PC-9 (cell line): ENCODE measurements at places on chromosomes 1 and 21. TPM values are rescaled to one million over a fixed set of nuclear protein-coding genes. Genes with fewer than 3 reads are reported as not detected.
A peak's percentile ranks its signal among the peaks of the same experiment; 100 is the strongest.

GRCh38 chr1:74771913-74772515 is 39.1 kb downstream of the TYW3 start:
- H3K4me3 ChIP-seq, result no peak overlapping the region
- no peak overlapping the region for H3K27ac ChIP-seq
- H3K36me3 ChIP-seq, result no peaks in the 10 kb centered on the region
- peak; percentile 41 for DNase-seq
- H3K4me1 ChIP-seq, result no peaks in the 10 kb centered on the region

GRCh38 chr1:66607458-66607857 is 73.5 kb downstream of the SGIP1 start:
- H3K4me1 ChIP-seq, result no peaks in the 10 kb centered on the region
- no peak overlapping the region for H3K27ac ChIP-seq
- H3K36me3 ChIP-seq, result no peaks in the 10 kb centered on the region
- no peaks in the 10 kb centered on the region for H3K27me3 ChIP-seq
- H3K4me3 ChIP-seq, result no peak overlapping the region
- DNase-seq, result no peak

GRCh38 chr1:67496329-67496728 is 66.1 kb upstream of the SERBP1 start:
- no peaks in the 10 kb centered on the region for H3K27me3 ChIP-seq
- H3K27ac ChIP-seq, result no peak overlapping the region
- no peaks in the 10 kb centered on the region for H3K4me1 ChIP-seq
- no peaks in the 10 kb centered on the region for H3K36me3 ChIP-seq
- no peak for DNase-seq
- no peak overlapping the region for H3K4me3 ChIP-seq

DNA sequence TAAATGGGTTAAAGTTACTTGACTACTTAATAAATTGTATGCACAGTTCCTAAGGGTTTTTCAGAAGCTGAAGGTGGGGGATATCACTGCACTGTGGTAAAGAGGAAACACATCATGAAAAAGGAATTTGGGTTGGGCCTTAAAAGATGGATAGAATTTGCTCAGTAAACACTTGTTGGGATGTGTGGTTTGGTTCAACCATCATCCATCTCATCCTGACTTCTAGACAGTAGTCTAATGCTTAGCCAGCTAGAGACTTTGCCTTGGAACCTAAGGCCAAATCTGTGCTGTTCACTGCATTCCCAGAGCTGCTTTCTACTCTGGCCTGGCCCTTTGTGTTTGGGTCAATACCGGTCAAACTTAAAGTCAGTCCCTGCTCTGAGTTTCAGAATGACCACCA is 30.6 kb downstream of the LY9 start:
- H3K27ac ChIP-seq, result peak overlapping the region; percentile 81
- peak; percentile 89 for DNase-seq
- H3K27me3 ChIP-seq, result no peaks in the 10 kb centered on the region
- peaks cover 34% of the 10 kb centered on the region for H3K4me1 ChIP-seq

Gene CCDC28B
- 4.4 and 4.7 TPM in 2 replicates for total RNA-seq

Gene RASSF5
- total RNA-seq, result 12.4 and 17.6 TPM in 2 replicates
